ENCODE measurements at places on chromosomes 4 and X. TPM values are rescaled to one million over a fixed set of nuclear protein-coding genes. Genes with fewer than 3 reads are reported as not detected.

- no peak for DNase-seq
Measured at GRCh38 chr4:48332661-48333060, 8.7 kb upstream of the SLAIN2 start.

DNA sequence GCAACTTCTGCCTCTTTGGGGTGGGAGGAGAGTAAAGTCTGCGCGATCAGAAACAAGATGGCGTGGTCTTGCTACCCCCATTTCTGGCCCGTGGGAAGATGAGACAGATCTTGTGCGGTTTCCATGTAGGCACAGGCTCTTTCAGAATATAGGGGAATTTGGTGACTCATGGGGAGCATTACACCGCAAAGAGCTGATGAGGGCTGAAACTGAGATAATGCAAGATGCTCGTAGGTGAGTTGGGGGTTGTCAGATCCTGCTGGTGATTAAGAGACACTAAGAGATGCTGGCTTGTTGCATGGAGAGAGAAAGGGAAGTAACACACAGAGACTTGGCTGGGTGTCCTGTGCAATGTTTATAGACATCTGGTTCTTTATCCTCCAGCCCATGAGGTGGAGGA is 1.5 kb downstream of the EVC start:
- no peak for DNase-seq

DNA sequence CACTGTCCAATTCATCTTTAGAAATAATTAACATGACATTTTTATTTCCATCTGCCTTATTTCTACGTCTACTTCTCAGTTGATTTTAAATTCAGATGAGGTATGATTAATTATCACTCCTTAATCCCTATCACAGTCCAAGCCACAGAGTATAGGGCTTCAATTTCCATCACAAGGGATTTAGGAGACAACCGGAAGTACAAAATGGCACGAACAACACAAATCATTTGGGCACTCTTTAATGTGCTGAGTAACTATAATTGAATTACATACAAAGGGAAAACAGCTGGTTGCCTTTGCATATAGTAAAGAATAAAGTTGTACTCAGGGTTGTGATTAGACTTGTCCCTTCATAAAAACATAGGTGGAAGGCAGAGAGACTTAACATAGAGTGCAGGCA is 290.4 kb upstream of the MAGEB16 start:
- DNase-seq, result no peak

DNA sequence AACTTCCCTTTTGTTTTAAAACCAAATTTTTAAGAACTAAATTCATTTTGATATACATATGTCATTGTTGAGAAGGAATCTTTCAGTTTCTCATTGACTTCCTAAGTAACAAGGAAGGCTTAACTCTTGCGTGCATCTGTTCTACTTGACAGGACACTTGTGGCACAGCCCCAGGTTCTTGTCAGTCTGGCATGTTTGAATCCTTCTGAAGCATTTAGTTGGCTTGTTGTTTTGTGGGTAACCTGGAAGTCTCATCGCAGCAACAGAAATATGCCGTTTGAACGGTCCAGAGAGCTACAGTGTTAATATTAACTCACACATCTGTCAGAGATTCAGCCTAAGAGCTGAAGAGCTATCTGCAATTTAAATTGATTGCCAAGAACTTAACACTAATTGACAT is 76.0 kb downstream of the GLRA3 start:
- no peak for DNase-seq

DNA sequence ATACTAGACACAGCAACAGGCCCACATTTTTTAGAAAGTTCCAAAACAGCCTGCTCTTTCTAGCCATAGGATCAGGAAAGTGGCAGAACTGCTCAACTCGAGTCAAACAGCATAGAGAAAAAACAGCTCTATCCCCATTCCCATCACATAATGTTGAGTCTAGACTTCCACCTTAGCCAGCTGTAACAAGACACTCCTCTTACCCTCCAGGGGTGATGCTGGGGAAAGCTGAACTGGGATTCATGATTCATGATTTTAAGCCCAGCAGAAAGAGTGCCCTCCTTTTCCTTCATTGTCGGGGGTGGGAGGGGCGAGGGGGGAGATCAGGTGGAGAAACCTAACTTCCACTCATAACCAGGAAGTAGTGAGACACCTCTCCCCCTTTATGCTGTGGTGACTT is 86.1 kb downstream of the CENPC start:
- no peak for DNase-seq

- no peak for DNase-seq
Measured at GRCh38 chrX:13627306-13627705, 25.6 kb upstream of the TCEANC start.

DNA sequence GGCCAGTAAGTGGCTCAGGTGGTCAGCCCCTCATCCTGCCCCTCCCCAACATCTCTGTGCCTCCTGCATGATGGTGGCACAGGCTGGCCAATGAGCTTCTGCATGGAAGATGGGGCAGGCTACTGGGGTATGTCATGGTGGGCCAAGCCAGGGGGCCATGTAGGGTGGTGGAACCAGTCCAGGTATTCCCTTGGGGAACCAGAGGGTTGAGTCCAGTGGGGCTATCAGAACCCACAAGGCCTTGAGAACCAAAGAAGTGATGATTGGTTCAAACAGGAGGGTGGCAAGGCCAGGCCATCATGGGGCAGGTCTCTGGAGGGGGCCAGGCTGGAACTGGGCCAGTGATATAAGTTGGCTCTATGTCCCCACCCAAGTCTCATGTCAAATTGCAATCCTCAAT is 18.8 kb upstream of the PPP2R2C start:
- no peak for DNase-seq

DNA sequence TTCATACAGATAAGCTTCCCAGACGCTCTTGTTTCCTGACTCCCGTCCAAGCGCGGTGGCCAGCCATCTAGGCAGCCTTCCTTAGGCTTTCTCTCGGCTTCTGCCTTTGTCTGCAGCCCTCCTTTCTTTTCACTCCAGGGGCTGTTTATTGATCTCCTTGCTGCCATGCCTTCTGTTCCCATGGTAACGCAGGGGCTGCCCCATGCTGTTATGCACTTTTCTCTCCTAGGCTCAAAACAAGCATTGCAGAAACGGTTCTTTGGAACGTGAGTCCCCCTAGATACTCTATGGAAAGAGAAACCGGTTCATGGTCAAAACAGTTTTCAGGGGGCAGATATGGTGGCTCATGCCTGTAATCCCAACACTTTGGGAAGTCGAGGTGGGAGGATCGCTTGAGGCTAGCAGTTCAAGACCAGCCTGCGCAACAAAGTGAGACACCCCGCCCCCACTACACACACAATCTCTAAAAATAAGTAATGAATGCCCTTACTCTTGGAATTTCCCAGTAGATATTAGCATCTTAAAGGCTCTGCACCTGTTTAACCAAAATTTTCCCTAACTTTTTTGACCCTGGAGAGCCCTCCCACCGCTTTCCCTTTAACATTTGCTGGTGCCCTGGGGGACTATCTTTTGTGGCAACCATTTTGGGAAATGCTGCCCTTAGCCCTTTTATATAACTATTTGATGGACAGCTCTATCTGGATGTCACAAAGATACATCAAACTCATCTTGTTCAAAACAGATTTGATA is 53.9 kb upstream of the ZNF157 start:
- no peak for DNase-seq

- no peak for DNase-seq
Measured at GRCh38 chr4:150950657-150951288, 64.3 kb downstream of the LRBA start.

- no peak for DNase-seq
Measured at GRCh38 chr4:86264241-86264640, 95.6 kb downstream of the MAPK10 start.

DNA sequence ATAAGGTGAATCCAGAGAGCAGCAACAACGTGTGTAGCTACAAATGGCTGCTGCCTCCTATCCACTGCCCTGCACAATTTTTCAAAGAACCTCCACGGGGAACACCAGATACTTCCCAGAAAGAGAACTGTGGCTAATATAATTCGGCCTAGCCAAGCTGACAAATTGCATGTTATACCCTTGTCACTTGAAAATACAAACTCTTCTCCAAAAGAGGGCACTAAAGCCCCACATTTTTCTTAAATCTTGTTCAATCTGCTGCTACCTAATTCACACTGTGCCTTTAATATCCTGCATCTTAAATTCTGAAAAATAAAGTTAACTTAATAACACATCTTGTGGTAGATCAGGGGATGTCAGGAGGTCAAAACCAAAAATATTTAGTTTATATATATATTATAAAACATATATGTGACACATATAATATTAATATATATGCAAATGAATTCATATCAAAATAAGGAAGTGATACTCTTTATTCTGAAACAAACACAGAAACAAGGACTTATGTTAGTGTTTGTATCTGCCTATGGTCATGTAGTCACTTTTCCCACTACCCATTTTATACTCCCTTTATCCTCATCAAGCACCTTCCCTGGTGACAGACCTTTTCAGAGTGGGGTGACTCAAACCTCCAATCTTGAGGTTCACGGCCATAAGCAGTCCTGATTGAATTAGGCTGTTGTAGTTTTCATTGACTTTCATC is 24.1 kb downstream of the CT45A1 start:
- no peak for DNase-seq

DNA sequence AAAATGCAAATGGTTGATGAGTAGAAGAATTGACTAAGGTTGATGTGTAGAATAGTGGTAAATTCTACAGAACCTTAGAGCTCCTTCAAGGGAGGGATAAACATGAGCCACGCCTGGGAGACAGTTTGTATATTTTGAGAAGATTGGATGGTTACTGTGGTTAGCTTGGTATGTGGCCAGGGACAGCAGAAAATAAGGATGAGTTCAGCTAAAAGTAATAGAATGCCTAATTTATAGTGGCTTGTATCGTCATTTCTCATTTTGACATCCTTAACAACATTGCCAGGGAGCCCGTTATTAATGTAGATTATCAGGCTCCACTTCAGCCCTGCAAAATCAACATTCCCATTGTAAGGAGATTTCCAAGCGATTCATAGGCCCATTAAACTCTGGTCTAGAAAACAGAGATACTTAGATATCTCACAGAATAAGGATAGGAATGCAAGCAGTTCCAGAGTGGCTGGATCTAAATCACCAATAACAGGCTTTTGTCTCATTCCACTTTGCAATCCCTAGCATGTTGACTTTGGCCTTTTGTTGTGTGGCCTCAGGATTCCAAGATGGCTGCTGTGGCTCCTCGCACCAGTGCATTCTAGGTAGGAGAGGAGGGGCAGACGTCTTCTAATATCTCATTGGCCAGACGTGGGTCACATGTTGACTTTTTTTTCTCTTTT is 6.4 kb upstream of the PTTG2 start:
- no peak for DNase-seq

- no peak for DNase-seq
Measured at GRCh38 chr4:86481440-86481839, 112.7 kb upstream of the PTPN13 start.

GRCh38 chr4:81225252-81225651 is 10.2 kb upstream of the PRKG2 start:
- no peak for DNase-seq

DNA sequence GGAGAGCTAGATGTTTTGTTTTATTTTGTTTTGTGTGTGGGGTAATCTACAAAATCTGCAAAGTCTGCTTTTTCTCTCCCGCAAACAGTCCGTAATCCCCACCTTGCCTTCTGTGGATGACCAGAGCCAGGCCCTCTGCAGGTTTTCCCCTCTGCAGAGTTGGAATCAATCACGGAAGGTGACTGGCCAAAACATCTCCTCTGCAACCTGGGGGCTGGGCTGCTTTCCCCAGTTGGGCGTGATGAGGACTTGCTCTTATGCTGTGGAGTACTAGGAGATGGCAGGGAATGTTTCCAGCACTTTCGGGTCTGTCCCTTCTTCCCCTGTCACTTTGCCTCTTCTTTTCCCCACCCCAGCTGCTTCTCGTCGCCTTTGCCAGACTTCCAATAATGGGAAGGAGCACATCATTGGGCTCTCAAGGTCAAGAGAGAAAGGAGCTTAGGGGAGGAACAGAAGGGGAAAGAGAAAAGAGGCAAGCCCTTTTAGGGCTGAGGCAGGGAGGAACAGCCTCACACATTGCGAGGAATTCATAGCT is 1.1 kb downstream of the TMEM35A start:
- DNase-seq, result no peak

- DNase-seq, result no peak
Measured at GRCh38 chr4:16334601-16335000, 108.3 kb upstream of the TAPT1 start.

DNA sequence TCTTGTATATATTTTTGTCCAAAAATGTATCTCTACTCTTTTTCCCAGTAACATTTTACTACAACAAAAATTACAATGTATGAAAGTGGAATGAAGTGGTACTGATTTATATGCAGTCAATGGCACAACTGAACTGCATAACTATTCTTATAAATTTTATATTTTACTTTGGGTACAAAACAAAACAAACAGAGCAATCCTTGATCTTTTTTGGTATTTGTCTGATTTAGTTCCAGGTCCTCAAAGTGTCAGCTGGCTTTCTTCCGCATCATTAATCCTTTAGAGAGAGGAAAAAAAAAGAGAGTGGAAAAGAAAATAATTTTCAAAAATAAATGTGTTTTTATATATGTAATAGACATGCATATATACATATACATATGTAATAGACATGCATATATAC is 252.4 kb upstream of the SLIT2 start:
- no peak for DNase-seq

DNA sequence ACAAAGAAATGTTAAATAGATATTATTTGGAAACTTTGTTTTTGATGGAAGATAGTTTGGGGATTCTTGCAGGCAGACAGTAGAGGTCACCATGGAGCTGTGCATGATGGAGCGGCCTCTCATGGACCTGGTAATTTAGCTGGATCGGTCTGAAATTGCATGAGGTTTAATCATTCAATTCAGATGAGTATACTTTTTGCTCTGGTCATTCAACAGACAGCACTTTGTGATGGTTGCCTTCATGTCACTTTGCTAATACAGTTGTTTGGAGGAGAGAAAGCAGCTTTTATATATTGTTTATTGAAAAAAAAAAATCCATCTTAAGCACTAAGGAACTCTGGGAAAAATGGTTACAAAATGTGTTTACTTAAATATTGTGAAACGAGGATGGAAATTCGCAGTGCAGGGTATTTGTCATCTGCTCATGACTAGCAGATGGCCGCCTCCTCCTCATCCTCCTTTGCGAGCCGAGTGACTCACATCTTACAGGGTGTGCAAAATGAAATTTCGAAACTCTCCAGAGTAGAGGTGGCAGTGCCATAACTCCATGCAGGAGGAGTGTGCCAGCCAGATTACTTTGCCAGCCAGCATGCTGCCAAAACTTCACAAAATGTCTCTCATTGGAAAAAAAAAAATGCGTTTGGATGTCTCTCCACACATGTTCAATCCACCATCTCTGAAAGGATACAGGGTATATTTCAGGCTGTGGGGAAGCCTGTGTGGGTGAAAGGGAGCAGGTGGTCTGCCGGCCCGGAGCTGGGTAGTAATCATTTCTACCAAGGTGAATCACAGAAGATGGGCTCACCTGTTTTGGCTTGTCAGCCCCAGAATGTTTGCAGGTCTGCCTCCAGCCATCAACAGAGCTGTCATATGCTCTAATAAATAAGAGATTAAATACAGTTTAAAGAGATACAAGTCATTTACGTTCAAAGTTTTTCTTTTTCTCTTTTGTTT is 314.9 kb upstream of the DIPK2B start:
- DNase-seq, result peak; percentile 54

Gene TCEAL3
- 27.6 TPM for polyA plus RNA-seq

Gene TLR6
- 1.5 TPM for polyA plus RNA-seq

Gene FAM184B
- polyA plus RNA-seq, result 0.33 TPM

Gene PCYT1B
- polyA plus RNA-seq, result 9.8 TPM
